ENCODE measurements at places on chromosomes 5 and 9.

DNA sequence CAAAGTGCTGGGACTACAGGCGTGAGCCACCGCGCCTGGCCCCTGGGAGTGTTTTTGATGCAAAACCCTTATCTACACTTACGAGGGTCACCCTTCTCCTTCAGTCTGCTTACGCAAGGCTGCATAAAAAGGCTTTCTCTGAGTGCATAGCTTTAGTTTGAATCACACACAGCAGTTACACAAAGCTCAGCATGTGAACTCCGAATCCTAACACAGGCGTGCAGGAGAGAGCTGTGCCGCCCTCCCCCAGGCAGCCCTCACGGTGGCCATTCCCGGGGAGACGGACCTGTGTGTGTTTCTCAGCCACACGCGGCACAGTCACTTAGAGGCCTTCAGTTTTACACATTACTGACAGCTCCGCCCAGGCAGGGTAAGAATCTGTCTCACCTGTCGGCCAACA is 26.7 kb downstream of the EXD3 start:
- DNase-seq: no peak

GRCh38 chr9:93134015-93134739 is at the start of gene NINJ1:
Gene NINJ1, minus strand, starts transcription at chr9:93134251. Its CDS starts 34 bp downstream, at chr9:93134217.
- DNase-seq: peak; percentile 92

DNA sequence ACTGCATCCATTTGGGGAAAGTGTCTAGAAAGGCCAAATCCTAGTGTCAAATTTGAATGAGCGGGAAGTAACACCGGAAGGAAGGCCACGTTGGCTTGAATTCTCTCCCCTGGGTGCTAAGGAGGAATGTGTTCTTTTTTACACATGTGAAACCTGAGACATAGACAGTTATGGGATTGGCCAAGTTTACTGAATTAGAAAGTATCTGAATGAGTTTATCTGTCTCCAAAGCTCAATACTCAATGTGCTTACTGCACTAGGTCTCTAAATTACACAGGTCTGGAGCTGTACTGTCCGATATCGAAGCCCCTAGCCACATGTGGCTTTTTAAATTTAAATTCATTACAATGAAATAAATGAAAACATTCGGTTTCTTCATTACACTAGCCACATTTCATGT is 6.0 kb downstream of the DMRT1 start:
- no peak for DNase-seq

- no peak for DNase-seq
Measured at GRCh38 chr5:98936948-98937715, 8.3 kb upstream of the CHD1 start.

DNA sequence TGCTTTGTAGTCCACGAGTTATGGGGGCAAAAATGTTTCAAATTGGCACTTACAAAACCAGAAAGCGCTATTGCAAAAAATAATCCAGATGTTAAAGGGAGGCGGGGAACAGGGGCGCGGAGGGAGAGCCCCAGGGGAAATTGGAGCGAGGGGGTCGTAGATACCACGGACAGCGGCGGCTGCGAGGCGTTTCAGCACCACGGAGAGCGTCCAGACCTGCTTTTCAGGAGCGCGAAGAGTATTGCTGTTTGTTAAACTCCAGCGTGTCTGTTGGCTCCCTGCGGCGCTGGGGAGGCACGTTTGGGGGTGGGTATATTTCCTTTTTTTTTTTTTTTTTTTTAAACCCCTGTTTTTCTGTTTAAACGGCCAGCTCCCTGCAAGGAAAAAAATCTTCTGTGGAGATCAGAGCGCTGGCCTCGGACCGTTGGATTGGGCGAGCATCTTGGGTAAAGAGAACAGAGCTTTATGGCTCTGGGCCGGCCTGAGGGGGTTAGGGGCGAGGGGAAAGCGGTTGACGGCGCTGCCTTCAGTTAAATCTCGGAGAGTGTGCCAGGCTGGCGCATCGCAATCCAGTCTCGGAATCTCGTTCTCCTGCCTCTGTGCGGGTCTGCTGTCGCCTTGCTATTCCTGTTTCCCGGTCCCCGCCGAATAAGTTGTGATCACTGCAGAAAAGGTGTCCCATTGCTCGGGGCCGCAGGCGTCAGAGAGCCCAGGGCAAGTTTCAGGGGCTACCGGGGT is at the start of gene GLRA1:
Gene GLRA1, minus strand, starts transcription at position 288 of the 738 bp plus-strand sequence. CDS start 302 bp downstream, outside the sequence.
- peak; percentile 45 for DNase-seq

GRCh38 chr5:169796731-169797130 is 159.7 kb downstream of the DOCK2 start:
- no peak for DNase-seq

GRCh38 chr5:157214861-157215513 is 34.3 kb downstream of the ITK start:
- peak; percentile 53 for DNase-seq

DNA sequence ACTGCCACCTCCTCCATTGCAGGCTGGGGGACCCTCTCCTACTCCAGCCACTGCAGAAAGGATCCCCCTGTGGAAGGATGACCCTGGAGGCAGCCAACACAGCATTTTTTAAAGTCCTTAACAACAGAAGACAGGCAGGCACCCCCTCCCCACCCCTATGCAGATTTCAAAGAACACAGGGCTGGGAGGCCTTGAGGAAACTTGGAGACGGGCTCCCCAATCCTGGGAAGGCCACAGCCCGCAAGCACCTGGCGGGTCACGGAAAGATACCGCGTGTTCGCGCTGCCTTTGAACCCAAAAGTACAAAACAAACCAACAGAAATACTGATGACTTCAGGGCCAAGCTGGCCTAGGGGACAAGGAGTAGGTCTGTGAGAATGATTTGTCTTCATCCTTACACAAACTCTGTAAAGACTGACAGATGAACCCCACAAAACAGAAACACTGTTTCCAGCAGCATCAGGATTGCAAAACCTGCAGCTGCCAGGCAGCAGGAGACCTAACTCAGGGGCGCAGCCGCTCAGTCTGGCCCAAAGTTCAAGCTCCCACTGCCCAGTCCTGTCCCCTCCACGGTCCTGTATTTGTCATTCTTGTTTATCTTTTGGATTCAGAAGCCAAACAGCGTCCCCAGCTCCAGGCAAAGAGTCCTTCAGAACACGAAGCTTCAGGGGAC is 13.8 kb downstream of the VAV2 start:
- DNase-seq: no peak

GRCh38 chr5:55308254-55308836 is 556 bp downstream of the MTREX start:
- no peak for DNase-seq

- no peak for DNase-seq
Measured at GRCh38 chr9:130421802-130422276, 22.9 kb upstream of the ASS1 start.

DNA sequence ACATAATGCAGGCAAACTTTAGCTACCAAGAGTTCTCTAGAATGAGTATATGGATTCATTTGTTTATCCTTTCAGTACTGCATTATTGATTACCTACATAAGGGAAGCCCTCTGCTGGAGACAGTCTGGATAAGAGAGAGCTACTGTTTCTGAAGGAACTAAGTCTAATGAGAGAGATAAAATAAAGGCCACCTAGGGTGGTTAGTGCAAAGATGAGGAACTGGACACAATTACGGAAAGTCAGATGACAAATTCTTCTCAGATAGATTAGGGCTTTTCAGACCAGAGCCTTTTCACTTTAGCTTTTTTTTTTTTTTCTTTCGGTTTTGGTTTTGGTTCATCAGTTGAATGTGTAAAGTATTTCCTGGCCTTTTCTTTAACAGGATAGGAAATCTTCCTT is 31.3 kb downstream of the ISOC1 start:
- no peak for DNase-seq

DNA sequence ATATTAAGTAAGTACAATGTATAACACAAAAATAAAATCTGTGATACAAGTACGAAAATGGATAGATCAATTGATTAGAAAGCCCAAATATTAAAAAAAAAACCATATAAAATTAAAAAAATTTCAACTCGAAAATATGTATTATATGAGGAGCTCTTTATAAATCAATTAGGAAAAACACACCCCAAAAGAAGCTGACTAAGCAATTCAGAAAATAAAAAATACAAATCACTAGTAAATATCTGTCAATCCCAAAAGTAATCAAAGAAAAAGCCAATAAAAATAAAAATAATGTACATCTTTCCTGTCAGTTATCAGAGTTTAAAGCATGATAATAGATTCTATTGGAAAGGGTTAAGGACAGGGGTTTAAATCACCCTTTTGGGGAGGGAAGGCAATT is 10.2 kb upstream of the ACSL6 start:
- DNase-seq: no peak

DNA sequence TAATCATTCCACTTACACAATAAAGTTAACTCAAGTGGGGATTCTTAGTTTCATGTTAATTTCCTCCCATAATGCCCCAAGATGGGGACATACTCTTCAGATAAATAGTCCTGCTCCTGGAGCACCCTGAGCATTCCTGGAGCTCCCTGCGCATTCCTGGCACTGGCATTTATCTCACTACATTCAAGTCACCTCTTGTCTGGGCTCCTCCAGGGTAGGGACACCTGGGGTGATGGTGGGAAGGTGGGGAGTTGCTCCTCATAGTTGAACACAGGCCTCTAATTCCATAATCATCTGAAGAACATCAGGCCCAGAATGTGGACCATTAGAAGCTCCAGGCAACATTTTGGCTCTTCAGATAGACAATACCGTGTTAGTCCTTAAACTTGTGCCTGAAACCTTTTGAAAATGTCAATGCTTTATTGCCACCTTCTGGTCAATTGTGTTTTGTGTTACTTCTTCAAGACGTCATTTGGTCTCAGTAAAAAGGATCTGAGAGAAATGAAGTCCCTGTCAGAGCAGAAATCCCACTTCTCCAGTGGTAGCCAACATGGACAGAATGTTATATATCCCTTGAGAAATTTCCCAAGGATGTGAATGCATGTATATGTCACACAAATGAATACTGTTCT is 14.2 kb upstream of the AGGF1 start:
- DNase-seq: no peak

DNA sequence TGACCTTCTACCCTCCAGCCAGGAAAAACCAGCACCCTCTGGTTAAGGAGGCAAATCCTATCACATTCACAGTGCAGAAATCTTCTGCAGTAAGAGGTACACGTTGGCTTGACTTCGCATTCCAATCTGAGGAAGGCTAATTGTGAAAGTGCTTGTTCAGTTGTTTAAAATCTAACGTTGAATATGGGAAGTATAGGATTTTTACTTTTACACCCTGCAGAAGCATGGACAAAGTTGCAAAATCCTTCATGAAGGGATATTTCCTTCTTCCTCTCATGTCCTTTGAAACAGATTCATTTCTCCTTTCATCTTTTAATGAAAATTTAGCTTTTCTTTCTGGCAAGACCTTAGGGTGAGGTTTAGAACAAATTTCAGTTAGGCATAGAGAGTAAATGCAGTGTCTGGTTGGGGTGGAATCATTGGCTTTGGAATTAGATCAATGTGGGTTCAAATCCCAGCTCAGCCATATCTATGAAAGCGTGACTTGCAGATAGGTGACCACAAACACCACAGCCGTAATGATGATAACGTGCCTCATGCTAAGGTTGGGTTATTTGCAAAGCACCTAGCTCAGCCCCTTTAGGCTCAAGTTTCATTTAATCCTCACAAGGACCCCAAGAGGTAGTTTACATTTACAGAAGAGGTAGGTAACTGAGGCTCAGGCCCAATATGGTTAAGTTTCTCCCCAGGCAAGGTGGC is 42.2 kb upstream of the C5orf58 start:
- DNase-seq: no peak

GRCh38 chr9:86281593-86282076 is 703 bp downstream of the ISCA1 start:
- no peak for DNase-seq

- no peak for DNase-seq
Measured at GRCh38 chr5:4366628-4367027, 771.0 kb downstream of the IRX1 start.

GRCh38 chr5:120236360-120236759 is 227.7 kb upstream of the PRR16 start:
- DNase-seq: no peak

- peak; percentile 56 for DNase-seq
Measured at GRCh38 chr9:128818839-128819715, 777 bp downstream of the ENDOG start.

GRCh38 chr5:133941456-133942196 is 26.8 kb downstream of the C5orf15 start:
- no peak for DNase-seq

DNA sequence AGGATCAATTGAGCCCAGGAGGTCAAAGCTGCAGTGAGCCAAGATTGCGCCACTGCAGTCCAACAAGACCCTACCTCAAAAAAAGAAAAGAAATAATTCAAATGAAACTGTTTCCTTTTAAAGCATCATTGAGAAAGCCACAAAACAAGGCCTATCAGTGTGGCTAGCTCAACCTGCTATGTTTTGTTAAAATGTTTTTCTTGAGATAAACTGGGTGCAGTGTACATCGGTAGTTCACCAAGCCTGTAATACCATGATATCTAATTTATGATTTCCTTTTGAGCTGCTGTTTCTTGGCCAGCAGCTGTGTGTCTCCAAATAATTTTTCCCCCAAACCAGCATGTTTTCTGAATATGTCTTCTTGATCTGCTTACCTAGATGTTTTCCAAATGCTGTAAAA is 97.3 kb upstream of the GOLGA1 start:
- no peak for DNase-seq

DNA sequence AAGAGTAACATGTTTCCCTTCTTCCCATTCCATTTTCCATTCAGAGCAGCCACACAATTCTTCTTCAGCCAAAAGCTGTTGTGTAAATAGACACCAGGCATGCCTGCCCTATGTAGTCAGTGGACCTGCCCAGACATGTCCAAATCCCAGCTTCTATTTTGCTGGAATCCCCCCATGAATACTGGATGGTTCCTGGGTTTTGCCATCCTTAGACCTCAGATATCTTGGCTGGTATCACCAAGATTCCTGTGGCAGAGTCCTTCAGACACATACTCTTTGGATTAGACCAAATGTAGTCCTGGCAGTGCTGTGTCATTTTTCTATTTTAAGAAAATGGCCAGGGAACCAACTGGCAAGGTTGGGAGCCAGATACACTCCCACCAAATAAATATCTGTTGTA is 10.3 kb downstream of the FST start:
- DNase-seq: no peak

DNA sequence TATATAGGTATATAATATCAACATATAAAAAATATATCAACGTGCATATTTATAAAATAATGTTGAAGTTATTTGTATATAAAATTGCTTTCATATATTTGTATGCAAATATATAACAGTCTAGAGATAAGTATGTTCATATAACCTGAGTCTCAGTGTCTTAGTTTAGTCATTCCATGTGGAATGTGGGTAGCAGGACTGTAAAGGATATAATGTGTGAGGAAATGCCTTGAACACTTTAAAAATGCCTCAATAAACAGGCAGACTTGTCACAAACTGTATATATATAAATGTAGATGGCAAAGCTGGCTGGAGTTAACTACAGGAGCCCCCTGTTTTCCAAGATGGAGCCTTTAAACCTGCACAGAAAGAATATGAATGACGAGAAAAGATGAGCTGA is 48.4 kb downstream of the CCDC125 start:
- DNase-seq: no peak

DNA sequence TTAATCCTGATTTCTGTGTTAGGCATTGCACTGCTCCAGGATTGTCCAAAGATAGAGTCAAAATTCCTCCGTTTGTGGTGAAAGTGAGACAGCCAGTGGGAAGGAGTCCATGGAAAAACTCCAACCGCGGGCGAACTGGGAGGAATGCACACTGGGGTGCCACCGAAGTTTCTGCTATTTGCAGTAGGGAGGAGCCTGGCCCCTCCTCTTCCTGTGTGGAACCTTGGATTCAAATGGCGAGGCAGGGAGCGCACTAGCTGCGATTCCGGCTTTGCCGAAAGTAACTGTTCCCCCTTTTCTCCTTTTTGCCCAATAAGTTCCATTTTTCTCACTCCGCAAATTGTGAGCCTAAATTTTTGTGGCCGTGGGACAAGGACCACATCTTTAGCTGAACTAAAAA is 9.3 kb downstream of the BAAT start:
- no peak for DNase-seq

Data from activated T-cell treated with anti-CD3 and anti-CD28 coated beads, Interleukin-2, amount 50 U/mL, for 72 hours (primary cell).